ENCODE measurements at places on chromosomes 5 and 9.

DNA sequence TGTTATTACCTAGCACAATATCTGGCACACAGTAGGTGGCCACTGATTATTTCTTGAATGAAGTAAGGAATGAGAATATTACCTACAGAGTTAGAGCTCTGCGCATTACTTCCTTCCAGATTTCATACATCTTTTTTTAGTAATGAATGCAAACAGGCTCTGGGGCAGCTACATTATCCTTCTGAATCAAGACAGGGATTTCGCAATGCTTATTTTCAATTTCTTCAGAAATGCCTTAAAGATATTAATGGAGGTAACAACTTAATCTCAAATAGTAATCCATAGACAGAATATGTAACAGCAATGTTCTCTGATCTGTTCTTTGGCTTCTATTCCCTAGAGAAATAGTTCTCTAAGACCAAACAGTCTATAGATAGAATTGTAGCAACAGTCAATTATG lies 32.6 kb downstream of the CDKN2A start:
- DNase-seq = no peak

- DNase-seq = no peak
These were observed 491.7 kb downstream of the PRR16 start for GRCh38 chr5:120955795-120956194.

DNA sequence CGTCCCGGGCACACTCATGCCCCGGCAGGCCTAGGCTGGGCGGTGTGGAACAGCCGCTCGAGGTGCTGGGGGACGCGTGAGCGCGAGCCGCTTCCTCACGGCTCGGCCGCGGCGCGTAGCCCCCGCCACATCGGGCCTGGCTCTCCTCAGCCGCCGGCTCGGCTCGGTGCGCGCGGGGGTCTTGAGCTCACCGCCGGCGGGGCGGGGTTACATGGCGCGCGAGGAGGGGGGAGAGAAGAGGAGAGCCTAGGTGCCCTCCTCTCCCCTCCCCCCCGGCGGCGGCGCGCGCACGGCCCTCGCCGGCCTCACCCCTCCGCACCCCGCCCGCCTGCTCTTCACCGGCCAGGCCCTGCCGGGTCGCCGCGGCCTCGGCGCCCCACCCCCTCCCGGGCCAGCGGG lies 7.7 kb downstream of the RANBP6 start:
- DNase-seq = peak; percentile 95

- no peak for DNase-seq
These were observed 121.9 kb upstream of the GHR start for GRCh38 chr5:42301349-42301748.

DNA sequence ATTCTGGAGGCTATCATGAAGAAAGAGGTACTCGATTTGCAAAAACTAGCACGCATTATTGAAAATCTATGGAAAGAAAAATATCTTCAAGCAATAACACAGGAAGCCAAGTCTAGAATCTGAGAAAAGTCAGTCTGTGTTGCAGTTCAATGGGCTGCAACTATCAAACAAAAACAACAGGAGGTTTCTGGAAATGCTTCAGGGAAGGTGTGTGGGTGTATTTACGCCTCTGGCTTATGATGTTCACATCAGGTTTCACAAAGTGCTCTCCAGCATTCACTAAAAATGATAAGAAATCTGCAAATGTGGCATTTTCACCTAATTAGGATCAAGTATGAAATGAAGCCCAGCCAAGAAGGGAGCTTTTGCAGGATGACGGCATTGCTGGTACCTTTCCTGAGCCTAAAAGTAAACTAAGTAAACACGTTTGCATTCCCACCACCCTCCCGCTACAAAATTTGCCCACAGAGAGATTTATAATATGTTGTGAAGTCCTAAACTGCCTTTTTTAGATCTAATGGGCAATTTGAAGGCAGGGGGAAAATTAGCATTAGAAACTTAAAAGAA lies 146.4 kb downstream of the GABRB2 start:
- no peak for DNase-seq

GRCh38 chr9:130927338-130927737 lies 11.7 kb downstream of the FIBCD1 start:
- DNase-seq = no peak

GRCh38 chr5:81760521-81760920 lies 9.6 kb upstream of the SSBP2 start:
- DNase-seq = no peak

DNA sequence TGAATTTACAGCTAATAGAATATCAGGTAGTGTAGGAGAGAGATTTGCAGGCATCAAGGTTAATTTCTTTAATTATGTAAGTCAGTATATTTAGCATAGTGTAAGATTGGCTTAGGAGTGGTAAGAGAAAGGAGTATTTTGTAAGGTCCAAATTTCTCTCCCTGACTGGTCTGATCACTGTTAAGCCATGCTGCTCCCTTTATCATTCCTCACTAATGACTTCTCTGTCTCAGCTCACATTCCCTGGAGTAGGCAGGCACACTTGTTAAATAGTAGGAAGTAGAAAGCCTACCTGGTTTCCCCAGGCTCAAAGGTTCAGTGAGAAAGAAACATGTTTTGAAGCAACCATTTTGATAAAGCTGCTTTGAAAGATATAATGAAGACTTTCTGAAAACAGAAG lies 90.7 kb downstream of the SMIM15 start:
- DNase-seq = no peak

DNA sequence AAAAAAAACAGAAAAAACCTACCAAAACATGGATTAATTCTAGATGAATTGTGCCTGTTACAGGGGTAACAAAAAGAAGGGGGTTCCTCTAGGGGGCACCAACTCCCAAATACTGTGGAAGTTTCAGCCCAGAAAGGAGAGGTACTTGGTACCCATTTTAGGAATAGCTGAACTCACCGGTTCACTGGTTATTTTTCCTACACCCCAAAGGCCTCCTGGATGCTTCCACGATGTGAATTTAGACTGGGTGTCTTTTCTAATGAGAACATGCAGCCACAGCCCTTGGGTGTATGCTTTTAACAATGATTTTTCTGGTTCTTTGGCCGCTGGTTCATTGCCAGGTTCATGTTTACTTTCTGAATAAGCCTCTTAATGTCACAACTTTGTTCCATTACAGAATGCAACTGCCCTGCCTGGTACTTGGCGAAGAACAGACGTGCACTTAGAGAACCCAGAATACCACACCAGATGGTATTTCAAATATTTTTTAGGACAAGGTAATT lies 46.7 kb downstream of the GARNL3 start:
- DNase-seq = peak; percentile 61

DNA sequence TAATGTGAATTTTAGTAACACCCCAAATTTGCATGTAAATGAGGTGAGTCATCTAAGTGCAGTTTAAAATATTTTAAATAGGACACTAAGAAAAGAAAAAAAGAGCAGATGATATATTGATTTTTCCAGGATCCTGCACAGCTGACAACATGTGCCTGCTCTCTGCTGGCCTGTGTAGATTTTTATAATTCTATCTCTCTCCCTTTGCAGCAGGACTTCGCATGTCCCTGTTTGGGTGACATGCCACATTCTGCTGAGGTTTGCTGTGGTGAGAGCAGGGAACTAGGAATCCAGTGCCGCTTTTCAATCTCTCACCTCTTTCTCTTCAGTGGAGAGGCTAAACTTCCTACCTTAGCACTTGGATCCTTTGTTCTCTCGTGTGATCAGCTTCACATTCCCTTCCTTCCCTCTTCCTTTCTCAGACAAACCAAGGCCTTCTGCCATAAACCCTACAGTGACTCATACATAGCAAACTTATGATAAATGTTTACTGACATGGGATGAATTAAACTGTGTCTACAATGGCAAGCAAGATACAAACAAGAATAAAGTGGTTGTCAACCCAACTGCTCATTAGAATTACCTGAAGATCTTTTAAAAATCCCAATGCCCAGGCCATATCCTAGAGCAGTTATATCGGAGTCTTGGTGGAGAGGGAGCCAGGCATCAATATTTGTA lies 198.8 kb upstream of the EFNA5 start:
- no peak for DNase-seq

GRCh38 chr9:31733166-31733565 lies 651.3 kb upstream of the ACO1 start:
- no peak for DNase-seq

GRCh38 chr9:17865881-17866280 lies 287.0 kb downstream of the SH3GL2 start:
- DNase-seq = no peak

- DNase-seq = no peak
These were observed 120.2 kb downstream of the SSBP2 start for GRCh38 chr5:81630684-81631083.

DNA sequence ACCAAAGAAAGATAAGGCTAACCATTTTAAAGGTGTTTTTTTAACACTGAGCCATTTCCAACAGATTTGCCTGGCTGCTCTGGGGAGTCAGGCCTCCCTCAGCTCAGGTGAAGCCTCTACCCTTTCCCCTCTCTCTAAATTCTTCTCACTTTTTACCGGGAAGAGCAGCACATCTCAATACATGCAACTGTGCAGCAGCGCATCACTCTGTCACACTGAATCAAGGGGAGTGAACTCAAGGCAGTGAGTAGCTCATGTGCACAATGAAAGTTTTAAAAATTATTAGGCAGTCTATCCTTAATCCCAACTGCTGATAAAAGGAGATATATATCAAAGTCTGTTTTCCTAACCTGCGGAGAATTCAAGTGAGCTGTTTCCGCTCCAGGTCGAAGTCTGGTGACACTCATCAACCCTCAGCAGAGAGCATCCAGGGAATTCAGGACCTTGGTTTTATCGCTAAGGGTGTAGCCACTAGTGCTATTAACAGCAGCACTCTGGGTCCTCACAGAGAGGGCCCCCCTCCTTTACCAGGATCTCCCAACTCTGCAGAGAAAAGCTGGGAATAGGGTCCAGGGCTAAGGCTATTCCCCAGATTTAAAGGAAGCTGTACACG lies 1.0 kb downstream of the CEMIP2 start:
- DNase-seq = no peak

DNA sequence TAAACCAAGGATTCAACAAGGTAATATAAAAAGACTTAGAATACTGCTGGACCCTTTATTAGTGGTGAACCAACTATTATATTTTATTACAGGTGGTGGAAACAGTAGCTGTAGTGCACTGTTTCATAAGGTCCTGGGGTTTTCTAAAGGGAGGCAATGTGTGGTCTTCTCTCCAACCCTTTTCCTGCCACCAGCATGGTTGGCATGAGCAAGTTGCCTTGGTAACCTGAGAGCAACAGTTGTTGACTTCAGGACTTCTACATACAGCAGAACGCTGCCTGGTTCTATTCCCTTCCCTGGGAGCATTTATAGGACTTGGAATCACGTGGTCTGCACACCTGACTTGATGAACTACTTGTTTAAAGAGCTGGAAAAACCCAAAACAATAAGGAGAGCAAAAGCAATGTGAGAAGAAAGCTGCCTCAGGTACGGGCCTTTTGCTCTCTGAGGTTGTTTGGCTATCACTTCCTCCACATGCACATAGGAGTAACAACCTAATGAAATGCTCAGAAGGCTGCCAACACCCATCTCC lies 81.1 kb upstream of the RAI14 start:
- no peak for DNase-seq

DNA sequence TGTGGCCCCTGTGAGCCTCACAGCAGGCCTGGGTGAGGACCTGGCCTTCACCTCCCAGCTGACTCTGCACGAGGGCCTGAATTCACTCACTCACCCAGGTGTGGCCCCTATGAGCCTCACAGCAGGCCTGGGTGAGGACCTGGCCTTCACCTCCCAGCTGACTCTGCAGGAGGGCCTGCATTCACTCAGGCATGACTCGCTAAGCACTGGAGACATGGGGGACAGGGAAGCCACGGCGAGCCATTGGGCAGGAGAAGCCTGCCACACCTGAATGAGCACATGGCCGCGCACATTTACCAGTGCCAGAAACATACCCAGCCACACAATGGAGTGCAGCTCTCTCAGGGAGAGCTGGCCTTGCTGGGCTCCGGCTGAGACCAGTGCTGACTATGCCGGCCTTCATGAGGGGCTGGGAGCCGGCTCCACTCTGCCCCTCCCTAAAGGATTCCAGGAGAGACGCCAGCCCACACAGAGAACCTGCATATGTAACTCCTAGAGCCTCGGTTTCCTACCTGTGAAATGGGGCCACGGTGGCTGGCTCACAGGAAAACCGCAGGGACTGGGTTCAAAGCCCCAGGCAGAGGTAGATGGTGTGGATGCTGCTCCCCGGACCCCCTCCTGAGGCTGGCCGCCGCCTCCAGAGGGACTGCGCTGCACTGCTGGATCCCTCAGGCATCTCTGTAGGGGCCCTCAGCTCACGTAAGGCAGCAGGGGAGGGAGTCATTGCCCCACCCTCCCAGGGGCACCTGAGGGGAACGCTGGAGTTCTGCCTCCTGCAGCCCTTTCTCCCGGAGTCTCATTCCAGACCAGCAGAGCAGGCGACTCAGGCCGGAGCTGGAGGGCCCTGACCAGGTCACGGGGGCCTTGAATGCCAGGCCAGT lies 7.2 kb downstream of the ADAMTS2 start:
- DNase-seq = peak; percentile 35

GRCh38 chr9:69961843-69962242 lies 81.8 kb upstream of the MAMDC2 start:
- DNase-seq = no peak

- no peak for DNase-seq
These were observed 226.9 kb downstream of the CACNA1B start for GRCh38 chr9:138104251-138105122.

DNA sequence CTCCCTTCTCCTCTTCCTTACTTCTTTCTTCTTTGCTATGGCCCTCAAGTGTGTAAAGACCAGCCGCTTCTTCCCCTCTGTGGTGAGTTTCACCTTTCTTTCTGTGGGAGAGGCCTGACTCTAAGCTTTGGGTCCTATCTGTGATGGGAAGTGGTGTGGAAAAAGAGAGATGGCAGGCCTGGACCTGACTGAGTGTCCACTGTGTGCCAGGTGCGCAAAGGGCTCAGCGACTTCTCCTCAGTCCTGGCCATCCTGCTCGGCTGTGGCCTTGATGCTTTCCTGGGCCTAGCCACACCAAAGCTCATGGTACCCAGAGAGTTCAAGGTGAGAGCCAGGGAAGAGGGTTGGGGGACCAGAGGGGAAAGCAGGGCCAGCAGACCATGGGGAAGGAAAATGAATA lies 5.9 kb downstream of the SLC4A9 start:
- DNase-seq = no peak

DNA sequence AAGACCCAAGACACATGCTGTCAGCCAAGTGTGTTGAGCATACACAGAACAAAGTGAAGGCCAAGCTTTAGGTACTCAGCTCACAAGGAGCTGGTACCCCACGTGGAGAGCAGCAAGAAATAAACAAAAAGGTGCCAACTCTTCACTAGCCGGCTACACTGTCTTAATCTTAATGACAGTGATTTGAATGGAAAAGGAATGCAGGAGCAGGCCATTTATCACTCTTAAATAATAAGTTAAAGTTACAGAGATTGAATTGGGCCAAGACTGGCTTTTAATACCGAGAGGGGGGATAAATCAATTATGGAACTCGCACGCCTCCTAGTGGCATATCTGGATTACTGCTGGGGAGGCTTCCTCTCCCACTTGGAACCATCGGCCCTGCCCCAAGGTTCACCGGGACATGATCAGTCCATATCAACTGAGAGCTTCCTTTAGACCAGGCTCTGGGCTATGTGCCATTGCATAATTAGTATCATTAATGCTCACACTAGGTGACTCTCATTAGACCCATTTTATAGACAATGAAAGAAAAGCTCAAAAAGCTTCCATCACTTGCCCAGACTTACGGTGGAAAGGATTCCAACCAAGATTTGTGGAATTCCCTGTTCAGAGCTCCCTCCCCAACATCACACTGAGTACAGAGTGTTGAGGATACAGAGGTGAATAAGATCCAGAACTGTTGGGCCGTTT lies 94.0 kb downstream of the ACTL7B start:
- peak; percentile 62 for DNase-seq
